ENCODE measurements at places on chromosomes 12 and 14.

DNA sequence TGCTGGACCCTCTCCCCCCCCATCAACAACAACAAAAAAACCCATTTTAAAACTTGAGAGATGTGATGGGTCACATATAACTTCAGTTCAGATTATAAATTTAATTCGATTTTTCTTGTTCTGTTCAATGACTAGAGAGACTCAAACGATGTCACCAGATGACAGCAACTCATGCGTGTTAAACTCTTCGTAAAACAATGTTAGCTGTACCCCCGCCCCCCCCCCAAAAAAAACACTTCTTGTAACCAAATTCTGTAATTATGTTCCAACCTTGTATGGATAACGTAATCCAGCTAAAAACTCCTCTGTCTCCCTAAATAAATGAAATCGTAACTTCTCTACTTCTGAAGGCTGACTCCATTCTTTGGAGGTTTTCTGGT, 614 bp upstream of the NACA start:
- no peak for DNase-seq

GRCh38 chr14:50917449-50917848, 26.8 kb downstream of the PYGL start:
- no peak for DNase-seq

- DNase-seq = no peak
Measured at GRCh38 chr12:51322452-51322851, 1.5 kb downstream of the BIN2 start.

GRCh38 chr12:105322070-105322469, 8.4 kb upstream of the C12orf75 start:
- DNase-seq = no peak

DNA sequence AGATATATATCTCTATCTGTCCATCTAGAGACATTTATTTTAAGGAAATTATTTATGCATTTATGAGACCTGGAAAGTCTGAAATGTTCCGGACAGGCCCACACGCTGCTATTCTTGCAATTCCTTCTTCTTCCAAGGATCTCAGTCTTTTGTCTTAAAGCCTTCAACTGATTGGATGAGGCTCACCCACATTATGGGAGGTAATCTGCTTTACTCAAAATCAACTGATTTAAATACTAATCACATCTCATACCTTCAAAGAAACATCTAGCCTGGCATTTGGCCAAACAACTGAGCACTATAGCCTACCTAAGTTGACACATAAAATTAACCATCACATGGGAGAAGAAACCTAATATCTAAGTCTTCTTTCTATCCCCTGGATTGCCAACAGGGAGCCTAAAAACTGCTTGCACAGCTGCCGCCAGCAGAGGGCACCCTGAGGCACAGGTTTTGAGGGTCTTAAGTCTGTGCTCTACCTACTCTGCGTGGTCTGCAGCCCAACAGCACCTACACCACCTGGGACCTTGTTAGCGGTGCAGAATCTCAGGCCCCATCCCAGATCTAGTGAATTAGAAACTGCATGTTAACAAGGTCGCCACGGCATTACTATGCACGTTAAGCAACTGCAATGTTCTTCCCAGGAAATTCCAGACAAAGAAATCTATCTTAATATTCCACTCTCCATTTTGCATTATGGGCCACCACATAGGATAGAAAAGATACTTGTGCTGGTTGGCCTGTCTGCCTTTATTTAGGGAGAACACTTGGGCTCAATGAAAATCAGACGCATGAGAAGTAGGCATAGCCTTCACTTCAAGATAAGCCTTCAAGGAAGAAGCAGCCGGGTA, 249.7 kb downstream of the FOXG1 start:
- no peak for DNase-seq

Measured in DMS79 (cell line).